ENCODE measurements at places on chromosomes 16 and 17. TPM values are rescaled to one million over a fixed set of nuclear protein-coding genes. Genes with fewer than 3 reads are reported as not detected.

- DNase-seq = no peak
Measured at GRCh38 chr17:79093270-79093669, 18.6 kb downstream of the ENGASE start.

The EPX gene
- total RNA-seq = not detected

DNA sequence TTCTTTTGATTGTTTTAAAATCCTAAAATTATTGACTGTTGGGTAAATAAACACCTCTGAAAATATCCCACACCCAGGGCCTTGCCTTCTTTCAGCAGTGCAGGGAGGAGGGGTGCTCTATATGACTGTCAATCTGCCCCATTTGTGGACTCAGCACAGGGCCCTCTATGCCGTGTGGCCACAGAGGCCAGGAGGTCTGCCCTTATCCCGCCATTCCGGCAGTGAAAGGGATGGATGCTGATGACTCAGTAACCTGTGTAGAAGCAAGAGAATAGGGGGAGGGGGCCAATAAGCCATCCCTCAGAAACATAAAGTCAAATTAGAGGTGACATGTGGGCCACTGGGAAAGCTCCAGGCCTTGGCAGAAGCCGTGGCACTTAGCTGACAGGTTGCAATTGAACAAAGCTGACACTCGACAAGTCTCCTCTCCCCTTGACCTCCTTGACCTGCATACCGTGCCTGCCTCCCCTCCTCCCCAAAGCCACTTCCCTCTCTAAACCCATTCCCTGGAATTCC lies 281.4 kb upstream of the DYNLRB2 start:
- no peak for DNase-seq

DNA sequence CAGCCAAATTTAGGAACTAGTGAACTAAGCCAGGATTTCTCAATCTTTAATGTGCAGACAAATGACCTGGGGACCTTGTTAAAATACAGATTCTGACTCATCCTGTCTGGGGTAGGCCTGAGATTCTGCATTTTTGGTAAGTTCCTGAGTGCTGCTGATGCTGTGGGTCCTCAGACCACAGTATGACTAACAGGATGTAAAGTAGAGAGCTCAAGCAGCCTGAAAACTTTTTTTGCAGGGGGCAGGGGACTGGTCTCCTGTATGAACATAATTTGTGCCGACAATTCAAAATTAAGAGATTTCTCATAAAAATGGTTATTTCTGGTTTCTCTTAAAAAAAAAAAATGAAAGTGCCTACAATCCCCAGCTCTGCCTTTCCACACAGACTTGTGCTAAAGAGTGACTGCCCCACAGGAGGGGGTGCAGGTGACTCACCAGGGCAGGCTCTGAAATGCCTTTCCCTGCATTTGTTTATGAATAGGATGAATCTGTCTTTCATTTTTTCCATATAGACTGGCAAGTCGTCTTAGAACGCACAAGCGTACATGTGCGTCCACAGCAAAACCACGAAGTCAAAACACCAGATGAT lies 271.5 kb downstream of the PHKB start:
- peak; percentile 57 for DNase-seq

The CCDC154 gene
- 2.0 TPM for total RNA-seq

- no peak for DNase-seq
Measured at GRCh38 chr17:58279016-58279711, 1.6 kb downstream of the MPO start.

- DNase-seq = no peak
Measured at GRCh38 chr16:48539485-48540221, 70.3 kb downstream of the N4BP1 start.

DNA sequence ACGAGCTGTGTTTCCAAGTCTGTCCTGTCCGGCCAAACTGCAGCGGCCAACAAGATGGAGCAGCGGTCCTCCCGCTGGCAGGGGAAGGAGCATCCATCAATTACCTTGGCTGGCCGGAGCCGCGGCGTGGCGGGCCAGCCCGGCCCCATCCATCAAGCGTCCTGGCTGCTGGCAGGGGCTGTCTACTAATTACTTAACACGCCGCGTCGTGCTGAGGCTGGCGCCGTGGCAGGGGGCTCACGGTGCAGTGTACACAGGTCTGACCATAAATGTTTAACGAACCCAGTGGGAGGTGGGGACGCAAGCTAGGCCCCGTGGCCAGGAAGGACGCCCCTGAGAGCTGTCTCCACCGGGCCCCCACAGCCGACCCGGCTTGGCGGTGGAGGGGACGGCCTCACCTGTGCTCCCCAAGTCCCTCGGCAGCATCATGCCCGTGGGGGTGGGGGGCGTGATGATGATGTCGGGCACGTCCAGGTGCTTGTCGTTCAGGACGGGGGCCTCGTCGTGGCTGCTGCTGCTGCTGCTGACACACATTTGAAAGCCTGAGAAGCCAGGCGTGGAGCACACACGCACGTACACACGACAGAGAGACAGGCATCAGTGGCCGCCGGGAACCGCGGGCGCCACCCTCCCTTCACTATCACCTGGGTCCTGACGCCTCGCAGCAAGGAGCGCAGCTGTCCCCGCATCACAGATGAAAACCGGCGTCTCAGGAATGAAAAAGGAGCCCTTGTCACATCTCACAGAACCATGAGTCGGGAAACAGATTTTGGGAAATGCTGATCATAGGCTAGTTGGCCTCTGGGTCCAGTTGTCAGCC lies 21.2 kb upstream of the GINS2 start:
- no peak for DNase-seq

DNA sequence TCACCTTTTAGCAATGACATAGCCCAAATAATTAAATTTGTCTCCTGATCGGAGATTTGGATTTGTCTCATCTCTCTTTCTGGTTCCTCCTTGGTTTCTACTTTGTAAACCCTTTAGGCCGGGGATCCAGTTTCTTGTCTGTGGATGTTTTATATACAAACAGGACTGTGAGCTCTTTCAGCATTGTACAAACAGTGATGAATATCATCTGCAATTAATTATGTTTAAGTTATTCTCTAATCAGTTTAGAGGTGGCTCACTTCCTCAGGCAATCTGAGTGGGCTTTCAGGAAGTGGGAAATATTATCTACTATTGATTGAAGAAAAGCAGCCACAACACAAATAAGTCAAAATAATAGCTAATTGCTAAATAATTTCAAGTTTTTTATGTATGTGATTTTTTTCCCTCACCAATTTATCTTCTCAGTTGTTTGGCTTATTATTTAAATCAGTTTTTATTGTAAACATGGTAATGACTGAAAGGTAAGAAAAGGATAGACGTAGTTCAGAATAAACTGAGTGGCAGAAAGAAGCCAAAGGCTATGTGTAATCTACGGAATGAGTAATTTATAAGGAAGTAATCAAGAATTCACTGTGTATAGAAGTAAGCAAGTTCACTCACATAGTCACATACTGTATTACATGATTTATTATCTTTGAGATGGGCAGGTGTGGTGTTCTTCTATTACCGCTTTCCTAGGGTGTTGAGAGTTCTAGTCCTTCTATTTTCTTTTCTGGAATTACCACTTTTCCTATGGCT lies 3.4 kb upstream of the ABCC11 start:
- no peak for DNase-seq

- no peak for DNase-seq
Measured at GRCh38 chr17:7886227-7887037, 2.2 kb upstream of the CHD3 start.

The CA7 gene
- total RNA-seq = not detected

DNA sequence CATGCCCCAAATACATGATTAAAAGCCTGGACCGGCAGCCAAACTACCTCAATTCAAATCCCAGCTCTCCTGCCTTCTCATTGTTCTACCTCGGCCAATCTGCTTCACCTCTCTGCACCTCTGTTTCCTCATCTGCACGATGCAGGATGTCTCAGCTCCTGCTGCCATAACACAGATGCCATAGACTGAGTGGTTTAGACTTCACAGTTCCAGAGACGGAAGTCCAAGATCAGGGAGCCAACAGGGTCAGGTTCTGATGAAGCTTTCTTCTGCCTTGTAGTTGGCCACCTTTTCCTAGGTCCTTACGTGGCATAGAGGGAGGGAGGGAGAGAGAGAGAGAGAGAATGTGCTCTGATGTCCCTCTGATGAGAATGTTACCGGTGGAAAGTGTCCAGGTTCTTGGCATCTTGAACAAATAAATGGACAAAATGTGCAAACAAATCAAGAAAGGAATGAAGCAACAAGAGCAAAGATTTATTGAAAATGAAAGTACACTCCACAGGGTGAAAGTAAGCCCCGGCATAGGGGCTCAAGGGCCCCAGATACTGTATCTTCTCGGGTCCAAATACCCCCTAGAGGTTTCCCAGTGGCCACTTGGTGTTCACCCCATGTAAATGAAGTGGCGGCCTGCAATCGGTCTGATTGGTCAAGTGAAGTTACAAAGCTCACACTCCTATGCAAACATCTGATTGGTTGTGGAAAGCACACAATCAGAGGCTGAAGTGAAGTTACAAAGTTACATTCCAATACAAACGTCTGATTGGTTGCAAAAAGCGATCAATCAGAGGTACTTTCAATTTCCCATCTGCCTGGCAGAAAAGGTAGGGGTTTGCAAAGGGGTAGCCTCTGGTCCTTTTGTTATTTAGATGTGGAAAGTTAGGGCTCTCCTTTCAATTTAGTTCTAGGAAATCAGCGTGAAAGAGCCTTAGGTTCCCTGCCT lies 43.3 kb upstream of the ZCCHC14 start:
- DNase-seq = no peak

GRCh38 chr17:82817947-82818346 lies 21.9 kb downstream of the ZNF750 start:
- no peak for DNase-seq

The SOX15 gene
- total RNA-seq = 0.33 TPM

The SPPL2C gene
- not detected for total RNA-seq

GRCh38 chr17:74407384-74407783 lies 24.5 kb upstream of the GPRC5C start:
- DNase-seq = no peak

GRCh38 chr17:1144162-1144561 lies 35.6 kb downstream of the ABR start:
- no peak for DNase-seq

The MPV17L gene
- total RNA-seq = 10.4 TPM

- no peak for DNase-seq
Measured at GRCh38 chr17:69871318-69871717, 203.7 kb upstream of the KCNJ16 start.

- no peak for DNase-seq
Measured at GRCh38 chr16:89155184-89155679, 16.3 kb upstream of the CDH15 start.

The MMP25 gene
- total RNA-seq = 0.67 TPM

DNA sequence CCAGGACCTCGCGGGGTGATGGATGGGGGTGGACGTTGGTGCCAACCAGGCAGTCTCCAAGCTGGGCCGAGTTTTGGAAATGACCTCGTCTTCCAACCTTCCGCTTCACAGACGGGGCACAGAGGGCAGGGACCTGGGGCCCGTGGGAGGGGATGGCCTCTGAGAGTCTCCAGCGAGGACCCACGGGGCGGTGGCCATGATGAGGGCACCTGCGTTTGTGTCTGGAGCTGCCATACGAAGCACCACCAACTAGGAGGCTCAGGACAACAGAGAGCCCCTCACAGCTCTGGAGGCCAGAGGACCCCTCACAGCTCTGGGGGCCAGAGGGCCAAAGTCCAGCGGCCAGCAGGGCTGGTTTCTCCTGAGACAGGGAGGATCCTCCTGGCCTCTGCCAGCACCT lies 26.5 kb downstream of the SOX8 start:
- no peak for DNase-seq

The ACAP1 gene
- total RNA-seq = 2.7 TPM

DNA sequence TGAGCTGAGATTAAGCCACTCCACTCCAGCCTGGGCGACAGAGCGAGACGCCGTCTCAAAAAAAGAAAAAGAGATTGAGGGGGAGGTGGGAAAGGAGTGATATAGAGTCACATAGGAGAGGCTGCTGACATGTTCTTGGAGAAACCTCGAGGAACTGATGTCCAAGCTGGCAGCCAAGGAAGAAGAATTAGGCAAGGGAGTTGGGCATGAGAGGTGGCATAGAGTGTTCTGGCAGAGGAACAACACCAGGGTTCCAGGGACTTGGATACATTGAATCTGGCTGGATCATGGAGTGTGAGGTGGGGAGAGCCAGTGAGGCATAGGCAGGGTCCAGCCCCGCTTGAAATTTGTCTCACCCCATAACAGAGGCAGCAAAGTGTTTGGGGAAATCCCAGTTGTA lies 10.7 kb downstream of the CDH3 start:
- DNase-seq = no peak

The CES1 gene
- 27.5 TPM for total RNA-seq

- no peak for DNase-seq
Measured at GRCh38 chr16:69384974-69385373, 833 bp downstream of the TERF2 start.

The DPEP2 gene
- total RNA-seq = not detected
